ENCODE measurements at places on chromosomes 2 and 18. TPM values are rescaled to one million over a fixed set of nuclear protein-coding genes. Genes with fewer than 3 reads are reported as not detected.
A peak's percentile ranks its signal among the peaks of the same experiment; 100 is the strongest.

- no peak for DNase-seq
- H3K4me3 ChIP-seq, result no peak overlapping the region
- no peaks in the 10 kb centered on the region for H3K4me1 ChIP-seq
- no peaks in the 10 kb centered on the region for H3K36me3 ChIP-seq
- no peaks in the 10 kb centered on the region for H3K27me3 ChIP-seq
Measured at GRCh38 chr2:57509189-57509588, 537.4 kb upstream of the VRK2 start.

DNA sequence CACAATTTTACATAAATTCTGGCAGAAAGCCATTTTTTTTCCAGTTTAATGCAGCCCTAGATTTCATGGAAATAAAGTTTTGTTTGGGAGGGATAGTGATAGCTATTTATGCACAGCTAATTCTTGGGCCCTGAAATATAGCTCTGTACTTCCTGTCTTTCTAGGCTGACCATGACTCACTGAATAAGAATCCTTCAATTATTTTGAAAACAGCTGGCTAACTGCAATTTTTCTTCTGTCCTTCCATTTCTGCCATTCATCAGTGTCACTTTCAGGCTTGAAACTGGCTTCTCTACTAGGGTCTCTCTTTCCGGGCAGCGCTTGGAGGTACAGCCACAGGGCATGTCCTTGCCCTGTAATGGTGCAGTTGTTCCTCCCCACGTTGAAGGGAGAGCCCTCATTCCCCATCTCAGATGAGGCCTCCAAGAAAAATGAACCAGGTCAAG is 97.1 kb upstream of the TMEM178A start:
- H3K4me1 ChIP-seq, result no peaks in the 10 kb centered on the region
- no peaks in the 10 kb centered on the region for H3K27me3 ChIP-seq
- H3K27ac ChIP-seq, result no peak overlapping the region
- no peak overlapping the region for H3K4me3 ChIP-seq

- H3K4me3 ChIP-seq, result no peak overlapping the region
- no peak overlapping the region for H3K27ac ChIP-seq
- no peaks in the 10 kb centered on the region for H3K27me3 ChIP-seq
- no peaks in the 10 kb centered on the region for H3K36me3 ChIP-seq
Measured at GRCh38 chr2:65583061-65583460, 150.7 kb upstream of the SPRED2 start.

- no peak for DNase-seq
- no peaks in the 10 kb centered on the region for H3K4me1 ChIP-seq
- H3K36me3 ChIP-seq, result no peaks in the 10 kb centered on the region
- no peaks in the 10 kb centered on the region for H3K27me3 ChIP-seq
- H3K27ac ChIP-seq, result no peak overlapping the region
- no peak overlapping the region for H3K4me3 ChIP-seq
Measured at GRCh38 chr18:65671621-65672415, 79.0 kb upstream of the CDH7 start.

DNA sequence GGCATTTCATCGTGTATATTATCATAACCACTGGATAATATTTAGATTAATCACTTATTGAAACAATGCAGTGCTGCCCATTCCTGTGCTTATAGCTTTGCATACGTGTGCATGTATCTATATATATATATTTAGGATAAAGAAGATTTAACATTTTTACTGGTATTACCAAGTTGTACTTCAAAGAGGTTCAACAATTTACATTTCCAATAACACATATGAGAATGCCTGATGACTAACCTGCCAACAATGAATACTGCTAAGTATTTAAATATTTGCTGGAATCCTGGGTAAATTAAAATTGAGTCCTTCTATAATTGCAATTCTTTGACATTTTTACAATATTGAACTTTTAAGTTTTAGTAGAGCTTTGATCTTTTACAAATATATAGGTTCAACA is 111.4 kb downstream of the SLC39A10 start:
- H3K27me3 ChIP-seq, result no peaks in the 10 kb centered on the region
- no peaks in the 10 kb centered on the region for H3K36me3 ChIP-seq
- no peak overlapping the region for H3K27ac ChIP-seq
- no peak for DNase-seq
- no peak overlapping the region for H3K4me3 ChIP-seq

GRCh38 chr2:12678186-12678585 is 38.5 kb upstream of the TRIB2 start:
- H3K27ac ChIP-seq, result no peak overlapping the region
- no peaks in the 10 kb centered on the region for H3K4me1 ChIP-seq
- H3K4me3 ChIP-seq, result no peak overlapping the region
- no peaks in the 10 kb centered on the region for H3K36me3 ChIP-seq
- no peaks in the 10 kb centered on the region for H3K27me3 ChIP-seq
- DNase-seq, result no peak

SP5 gene
- total RNA-seq, result 0.64 TPM

DNA sequence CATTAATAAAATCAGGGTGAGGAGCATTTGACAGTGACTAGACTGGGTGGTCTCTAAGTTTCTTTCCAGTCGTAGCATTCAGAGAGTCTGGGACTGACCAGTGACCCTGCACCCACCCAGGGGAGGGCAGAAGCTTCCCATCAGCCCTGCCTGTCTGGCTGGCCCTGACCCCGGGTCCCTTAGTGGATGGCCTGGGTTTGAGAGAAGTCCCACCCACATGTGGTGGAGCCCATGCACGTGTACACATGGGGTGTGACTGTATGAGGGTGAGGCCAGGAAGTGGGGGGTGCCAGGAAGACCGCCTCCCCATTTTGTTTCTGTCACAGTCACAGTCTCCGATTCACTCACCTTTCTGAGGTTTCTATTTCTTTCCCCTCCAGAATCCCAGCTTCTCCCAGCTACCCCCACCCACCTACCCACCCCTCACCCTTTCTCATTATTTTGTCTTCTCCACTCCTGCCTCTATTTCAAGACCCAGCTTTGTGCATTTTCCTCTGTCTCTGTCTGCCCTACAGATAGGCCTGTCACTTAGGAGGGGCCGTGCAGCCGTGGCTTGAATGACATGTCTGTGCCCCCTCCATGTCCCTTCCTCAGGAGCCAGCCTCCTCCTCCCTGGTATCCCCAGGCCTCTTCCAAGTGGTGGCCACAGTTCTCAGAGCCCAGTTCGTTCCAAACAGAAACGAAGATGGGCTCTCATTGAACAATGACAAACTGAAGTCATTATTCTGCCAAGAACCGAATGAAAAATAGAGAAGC is 13.6 kb downstream of the CIB4 start:
- peaks cover 10% of the 10 kb centered on the region for H3K4me1 ChIP-seq
- H3K4me3 ChIP-seq, result no peak overlapping the region
- DNase-seq, result no peak
- no peaks in the 10 kb centered on the region for H3K36me3 ChIP-seq

SLC19A3 gene
- 0.28 TPM for total RNA-seq

- no peaks in the 10 kb centered on the region for H3K27me3 ChIP-seq
- no peak overlapping the region for H3K4me3 ChIP-seq
- H3K4me1 ChIP-seq, result peaks cover 30% of the 10 kb centered on the region
- H3K36me3 ChIP-seq, result no peaks in the 10 kb centered on the region
- no peak overlapping the region for H3K27ac ChIP-seq
Measured at GRCh38 chr18:76456823-76457222, 38.2 kb downstream of the ZNF516 start.

DNA sequence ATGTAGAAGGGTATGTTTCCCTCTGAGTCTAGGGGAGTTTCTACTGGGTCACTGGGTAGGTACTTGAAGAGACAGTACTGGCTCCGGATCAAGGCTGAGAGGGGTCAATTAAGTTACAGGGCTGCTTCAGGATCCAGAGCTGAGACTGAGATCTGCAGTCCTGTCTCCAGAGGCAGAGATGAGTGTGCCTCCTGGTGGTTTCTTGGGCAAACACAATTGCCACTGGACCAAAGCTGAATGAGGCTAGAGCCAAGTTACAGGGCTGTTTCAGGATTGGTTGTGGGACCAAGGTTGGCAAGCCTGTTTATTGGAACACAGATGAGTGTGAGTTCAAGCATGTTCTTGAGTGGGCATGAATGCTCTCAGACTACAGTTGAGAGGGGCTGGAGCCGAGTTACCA is 157.9 kb downstream of the ADCYAP1 start:
- H3K27me3 ChIP-seq, result no peaks in the 10 kb centered on the region
- H3K4me1 ChIP-seq, result no peaks in the 10 kb centered on the region
- no peak overlapping the region for H3K4me3 ChIP-seq
- H3K36me3 ChIP-seq, result no peaks in the 10 kb centered on the region
- no peak overlapping the region for H3K27ac ChIP-seq

- H3K4me1 ChIP-seq, result peaks cover 61% of the 10 kb centered on the region
- no peaks in the 10 kb centered on the region for H3K27me3 ChIP-seq
- H3K36me3 ChIP-seq, result no peaks in the 10 kb centered on the region
- DNase-seq, result no peak
Measured at GRCh38 chr18:77096936-77097886, 35.4 kb downstream of the MBP start.

DNA sequence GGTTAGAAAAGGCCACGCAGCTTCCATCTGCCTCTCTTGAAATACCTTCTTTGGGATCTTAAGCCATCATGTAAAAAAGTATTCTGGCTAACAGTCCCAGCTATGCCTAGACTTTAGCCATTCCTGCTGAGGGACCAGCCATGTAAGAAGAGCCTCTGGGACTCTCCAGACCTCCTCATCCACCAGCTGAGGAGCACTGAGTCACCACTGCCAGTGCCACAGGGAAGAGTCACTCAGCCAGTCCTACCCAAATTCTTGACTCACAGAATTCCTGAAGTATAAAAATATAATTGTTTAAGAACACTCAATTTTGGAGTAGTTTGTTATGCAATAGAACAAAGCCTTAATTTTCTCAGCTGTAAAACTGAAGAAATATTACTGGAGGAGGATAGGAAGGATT is 436.7 kb downstream of the ZEB2 start:
- no peaks in the 10 kb centered on the region for H3K36me3 ChIP-seq
- no peak overlapping the region for H3K4me3 ChIP-seq
- no peaks in the 10 kb centered on the region for H3K4me1 ChIP-seq
- H3K27ac ChIP-seq, result no peak overlapping the region
- no peaks in the 10 kb centered on the region for H3K27me3 ChIP-seq
- DNase-seq, result no peak

RESP18 gene
- not detected for total RNA-seq

DNA sequence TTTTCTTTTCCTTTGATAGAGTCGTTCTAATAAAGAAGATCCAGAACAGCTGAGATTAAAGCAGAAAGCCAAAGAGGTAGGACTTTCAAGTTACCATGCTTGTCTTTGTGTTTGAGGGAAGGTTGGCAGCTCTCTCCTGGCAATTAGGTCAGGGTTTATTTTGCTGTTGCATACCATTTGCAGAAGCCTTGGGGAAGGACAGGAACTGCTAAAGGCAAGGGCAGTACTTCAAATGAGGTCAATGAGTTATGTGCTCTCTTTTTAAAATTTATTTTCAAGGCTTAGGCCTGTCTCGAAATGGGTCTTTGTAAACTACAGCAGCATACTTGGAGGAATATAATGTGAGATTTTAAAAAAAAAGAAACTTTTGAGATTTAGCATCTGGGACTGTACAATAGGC is 108.9 kb downstream of the TAF4B start:
- H3K4me1 ChIP-seq, result no peaks in the 10 kb centered on the region
- H3K27ac ChIP-seq, result no peak overlapping the region
- no peaks in the 10 kb centered on the region for H3K36me3 ChIP-seq
- no peak overlapping the region for H3K4me3 ChIP-seq
- no peaks in the 10 kb centered on the region for H3K27me3 ChIP-seq

CDCA7 gene
- total RNA-seq, result 60.5 TPM

GRCh38 chr2:138779406-138779780 is 797 bp downstream of the NXPH2 start:
- no peak for DNase-seq
- H3K4me3 ChIP-seq, result peak overlapping the region; percentile 57
- H3K36me3 ChIP-seq, result no peaks in the 10 kb centered on the region
- peaks cover 13% of the 10 kb centered on the region for H3K27me3 ChIP-seq

LONRF2 gene
- total RNA-seq, result 12.9 TPM

- DNase-seq, result no peak
- no peaks in the 10 kb centered on the region for H3K27me3 ChIP-seq
- no peak overlapping the region for H3K4me3 ChIP-seq
Measured at GRCh38 chr2:109473616-109474318, 140.0 kb downstream of the SEPTIN10 start.

DNA sequence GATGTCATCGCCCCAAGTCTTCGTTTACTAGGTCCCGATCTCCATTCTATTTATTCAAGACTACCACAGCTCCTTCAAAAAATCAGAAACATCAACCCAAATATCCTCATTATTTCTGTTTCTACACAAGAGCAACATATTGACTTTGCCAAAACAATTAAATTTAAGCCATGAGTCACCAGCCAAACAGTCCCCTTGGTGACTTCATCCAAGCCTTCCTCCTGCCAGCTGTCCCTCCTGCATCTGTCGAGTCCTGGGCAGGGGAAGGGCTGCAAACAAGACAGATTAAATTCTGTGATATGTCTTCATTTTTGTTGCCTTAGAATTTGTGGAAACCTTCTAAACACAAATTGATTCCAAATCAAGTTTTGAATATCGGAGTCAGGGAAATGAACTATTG is 110.3 kb downstream of the SP3 start:
- no peaks in the 10 kb centered on the region for H3K27me3 ChIP-seq
- no peaks in the 10 kb centered on the region for H3K36me3 ChIP-seq
- no peak overlapping the region for H3K27ac ChIP-seq
- no peak for DNase-seq

DNA sequence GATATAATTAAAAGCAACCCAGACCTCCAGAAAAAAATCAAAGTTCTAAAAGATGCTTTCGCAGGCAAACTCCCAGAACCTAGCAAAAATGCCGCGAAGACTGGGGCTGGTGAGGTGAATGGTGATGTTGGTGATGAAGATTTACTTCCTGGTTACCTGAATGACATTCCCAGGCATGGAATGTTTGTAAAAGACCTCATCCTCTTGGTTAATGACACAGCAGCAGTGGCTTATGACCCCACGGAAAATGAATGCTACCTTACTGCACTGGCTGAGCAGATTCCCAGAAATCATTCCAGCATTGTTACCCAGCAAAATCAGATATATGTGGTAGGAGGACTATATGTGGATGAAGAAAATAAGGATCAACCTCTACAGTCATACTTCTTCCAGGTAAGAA is 994 bp downstream of the KLHL41 start:
- H3K36me3 ChIP-seq, result no peaks in the 10 kb centered on the region
- H3K4me3 ChIP-seq, result no peak overlapping the region
- no peak overlapping the region for H3K27ac ChIP-seq
- H3K4me1 ChIP-seq, result peaks cover 13% of the 10 kb centered on the region
- DNase-seq, result no peak

GRCh38 chr2:56040834-56041233 is 117.3 kb upstream of the EFEMP1 start:
- H3K36me3 ChIP-seq, result no peaks in the 10 kb centered on the region
- no peak overlapping the region for H3K4me3 ChIP-seq
- no peaks in the 10 kb centered on the region for H3K27me3 ChIP-seq
- DNase-seq, result no peak

WBP1 gene
- total RNA-seq, result 67.6 TPM

CD8B2 gene
- not detected for total RNA-seq

DNA sequence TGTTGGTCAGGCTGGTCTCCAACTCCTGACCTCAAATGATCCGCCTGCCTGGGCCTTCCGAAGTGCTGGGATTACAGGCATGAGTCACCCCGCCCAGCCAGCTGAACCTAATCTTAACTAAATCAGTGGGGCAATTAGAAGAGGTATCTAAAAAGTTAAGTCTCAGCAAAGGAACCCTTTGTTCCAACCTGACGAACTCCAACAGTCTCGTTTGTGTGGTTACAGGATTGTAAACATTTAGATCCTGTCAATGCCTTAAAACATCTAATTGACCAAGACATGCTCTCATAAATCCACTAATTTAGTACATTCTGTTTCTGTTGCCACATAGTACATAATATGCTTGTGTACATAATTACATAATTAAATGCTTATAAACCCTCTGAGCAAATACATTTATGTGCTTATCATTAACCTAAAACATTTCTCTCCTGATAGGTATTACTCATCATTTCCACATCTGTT is 31.1 kb upstream of the STK39 start:
- no peak overlapping the region for H3K27ac ChIP-seq
- H3K27me3 ChIP-seq, result peaks cover 7% of the 10 kb centered on the region
- no peaks in the 10 kb centered on the region for H3K36me3 ChIP-seq
- H3K4me3 ChIP-seq, result no peak overlapping the region
- no peak for DNase-seq
- no peaks in the 10 kb centered on the region for H3K4me1 ChIP-seq

Measured in Panc1 (cell line).